ENCODE measurements at places on chromosomes 4 and X.

GRCh38 chr4:10502717-10503116 lies 45.5 kb upstream of the ZNF518B start:
- DNase-seq, result no peak

DNA sequence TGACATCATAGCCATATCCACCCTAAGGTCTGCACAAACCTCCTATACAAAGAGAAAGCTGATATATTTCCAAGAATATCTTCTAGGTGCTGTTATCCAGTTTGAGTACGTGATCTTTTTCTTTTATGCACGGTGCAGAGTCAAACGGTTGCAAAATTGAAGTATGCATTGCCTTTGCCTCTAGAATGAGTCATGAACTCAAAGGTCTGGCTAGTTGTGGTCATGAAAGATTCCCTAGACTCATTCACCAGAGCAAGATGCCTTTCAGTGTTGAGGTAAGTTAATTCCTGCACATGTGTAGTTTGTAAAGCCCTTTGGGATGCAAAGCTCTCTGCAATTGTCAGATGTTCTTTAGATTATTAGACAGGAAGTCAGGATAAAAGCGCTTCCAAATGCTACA lies 704.4 kb downstream of the PCDH19 start:
- DNase-seq, result no peak

DNA sequence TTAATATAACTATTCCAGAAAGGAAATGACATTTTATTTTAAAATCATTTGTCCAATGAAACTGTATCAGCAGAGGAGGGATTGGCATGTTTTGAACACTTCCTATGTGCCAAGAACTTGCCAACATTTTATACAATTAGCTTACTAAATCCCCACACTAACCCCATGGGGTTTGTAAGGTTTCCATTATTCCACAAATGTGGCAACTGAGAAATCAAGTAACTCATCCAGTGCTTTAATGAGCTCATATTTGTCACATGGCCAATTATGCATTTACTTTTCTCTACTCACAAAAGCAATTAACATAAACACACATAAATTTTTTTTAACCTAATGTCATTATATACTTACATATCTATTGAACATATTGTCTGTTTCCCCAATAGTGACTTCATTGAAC lies 37.3 kb downstream of the MANBA start:
- DNase-seq, result no peak

GRCh38 chrX:41389311-41389888 lies 55.4 kb downstream of the DDX3X start:
- no peak for DNase-seq

DNA sequence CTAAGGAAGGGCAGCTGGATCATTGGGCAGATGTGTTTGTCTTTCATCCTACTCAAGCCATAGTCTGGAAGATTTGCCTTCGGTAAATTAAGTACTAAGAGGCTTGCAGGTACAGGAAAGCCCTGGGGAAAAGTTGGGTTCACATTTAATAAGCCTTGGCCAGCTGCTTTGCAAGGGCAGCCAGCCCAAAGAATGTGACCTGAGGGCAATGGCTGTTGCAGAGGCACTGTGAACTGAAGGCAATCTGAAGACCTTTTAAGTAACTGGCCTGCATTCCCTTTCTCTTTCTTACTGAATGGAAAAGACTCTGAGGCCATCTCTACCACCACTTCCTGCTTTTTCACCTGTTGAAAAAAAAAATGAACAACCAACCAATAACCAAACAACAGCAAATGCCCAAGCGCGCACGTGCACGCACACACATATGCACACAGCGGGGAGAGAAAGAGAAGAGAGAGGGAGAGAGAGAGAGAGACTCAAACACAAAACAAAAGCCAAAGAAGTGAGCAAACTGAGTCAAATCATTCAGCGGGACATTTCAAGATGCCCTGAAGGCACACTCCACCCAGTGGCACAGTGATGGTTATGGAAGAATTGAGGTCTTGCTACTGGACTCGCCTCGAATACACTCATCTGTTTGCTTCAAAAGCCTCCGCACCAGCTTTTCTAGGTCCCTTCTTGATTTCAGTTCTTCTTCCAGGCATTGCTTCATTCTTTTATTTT lies 19.6 kb downstream of the CD40LG start:
- DNase-seq, result no peak

GRCh38 chrX:2474280-2474962 lies 26.4 kb downstream of the DHRSX start:
- DNase-seq, result no peak
